ENCODE measurements at places on chromosomes 13 and 19. TPM values are rescaled to one million over a fixed set of nuclear protein-coding genes. Genes with fewer than 3 reads are reported as not detected.

- DNase-seq, result no peak
- peak overlapping the region; percentile 90 for H3K27ac ChIP-seq
- H3K4me3 ChIP-seq, result no peak overlapping the region
- no peaks in the 10 kb centered on the region for H3K27me3 ChIP-seq
Measured at GRCh38 chr19:45451850-45452387, 15.9 kb upstream of the FOSB start.

DNA sequence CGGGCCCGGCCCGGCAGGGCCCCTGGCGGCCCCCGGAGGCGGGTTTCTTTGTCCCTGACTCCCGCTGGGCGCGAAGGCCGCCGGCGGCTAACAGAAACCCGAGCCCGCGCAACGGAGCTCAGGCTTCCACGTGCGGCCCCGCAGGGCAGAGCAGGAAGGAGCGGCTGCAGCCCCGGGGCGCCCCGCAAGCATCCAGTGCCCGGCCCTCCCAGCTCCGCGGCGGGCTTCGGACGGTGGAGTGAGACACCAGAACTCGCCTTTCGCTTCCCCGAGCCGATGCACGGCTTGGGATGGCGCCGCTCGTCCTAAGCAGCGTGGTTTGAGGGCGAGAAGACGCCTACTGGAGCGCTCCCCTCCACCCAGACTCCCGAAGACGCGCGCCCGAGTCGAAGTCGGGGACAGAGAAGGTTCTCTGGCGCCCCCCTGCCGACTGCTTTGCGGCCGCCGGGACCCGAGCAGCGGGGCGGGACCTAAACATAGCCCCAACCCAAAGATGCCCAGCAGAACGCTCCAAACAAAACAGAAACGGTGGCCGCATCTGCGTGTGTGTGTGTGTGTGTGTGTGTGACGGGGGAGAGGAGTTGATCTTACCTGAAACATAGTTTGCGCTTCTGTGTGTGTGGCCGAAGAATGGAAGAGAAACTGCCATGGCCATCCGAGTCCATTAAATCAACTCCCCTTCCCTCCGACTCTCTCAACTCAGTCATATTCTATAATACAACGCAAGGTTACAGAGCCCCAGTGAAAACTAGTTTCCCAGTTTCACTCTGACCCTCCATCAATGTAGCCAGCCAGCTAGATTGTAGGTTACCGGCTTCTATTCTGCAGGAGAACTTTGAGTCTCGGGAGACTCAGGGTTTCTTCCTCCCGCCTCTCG lies 629 bp upstream of the FGF9 start:
- peak overlapping the region; percentile 59 for H3K4me3 ChIP-seq
- peak overlapping the region; percentile 49 for H3K27ac ChIP-seq
- H3K36me3 ChIP-seq, result no peaks in the 10 kb centered on the region

Gene BRSK1
- 45.1 TPM for total RNA-seq

DNA sequence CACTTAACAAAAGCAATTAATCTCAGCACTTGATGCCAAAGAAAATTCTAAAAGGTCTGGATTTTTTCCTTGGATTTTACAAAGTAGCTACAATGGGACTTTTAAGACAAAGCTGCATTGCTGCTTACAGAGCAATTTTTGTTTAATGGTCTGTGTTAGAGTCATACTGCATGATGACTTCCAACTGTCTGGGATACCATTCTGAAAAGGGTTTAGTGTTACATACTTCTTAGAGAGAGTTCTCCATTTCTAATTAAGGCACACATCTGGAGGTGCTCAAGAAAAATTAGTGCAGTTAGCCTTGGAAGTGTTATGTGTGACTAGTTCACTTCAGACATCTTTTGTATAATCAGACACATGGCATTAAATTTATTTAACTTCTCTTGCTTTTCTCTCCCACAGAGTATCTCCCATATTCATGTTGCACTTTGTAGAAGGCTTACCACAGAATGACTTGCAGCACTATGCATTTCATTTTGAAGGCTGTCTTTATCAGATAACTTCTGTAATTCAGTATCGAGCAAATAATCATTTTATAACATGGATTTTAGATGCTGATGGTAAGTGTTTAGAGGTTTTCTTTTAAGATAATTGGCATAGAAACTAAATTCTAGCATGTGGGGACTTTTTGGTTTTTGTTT lies 35.1 kb downstream of the USPL1 start:
- DNase-seq, result no peak
- H3K4me3 ChIP-seq, result no peak overlapping the region
- H3K27me3 ChIP-seq, result no peaks in the 10 kb centered on the region
- H3K27ac ChIP-seq, result no peak overlapping the region
- H3K4me1 ChIP-seq, result no peaks in the 10 kb centered on the region
- H3K36me3 ChIP-seq, result peaks cover 85% of the 10 kb centered on the region

GRCh38 chr19:16397791-16398529 lies 73.3 kb downstream of the KLF2 start:
- no peak overlapping the region for H3K4me3 ChIP-seq
- H3K4me1 ChIP-seq, result peaks cover 25% of the 10 kb centered on the region
- no peaks in the 10 kb centered on the region for H3K27me3 ChIP-seq
- H3K27ac ChIP-seq, result peak overlapping the region; percentile 78
- no peak for DNase-seq

GRCh38 chr19:44642377-44642776 lies 1.3 kb upstream of the PVR start:
- no peak overlapping the region for H3K27ac ChIP-seq
- H3K27me3 ChIP-seq, result no peaks in the 10 kb centered on the region
- H3K4me1 ChIP-seq, result no peaks in the 10 kb centered on the region
- no peak overlapping the region for H3K4me3 ChIP-seq

Gene PEAK3
- total RNA-seq, result not detected

- no peak overlapping the region for H3K4me3 ChIP-seq
- no peak for DNase-seq
- no peaks in the 10 kb centered on the region for H3K4me1 ChIP-seq
Measured at GRCh38 chr19:2683430-2684003, 19.0 kb downstream of the GNG7 start.

Gene LGALS14
- total RNA-seq, result not detected

- DNase-seq, result no peak
- no peak overlapping the region for H3K4me3 ChIP-seq
- no peak overlapping the region for H3K27ac ChIP-seq
- H3K27me3 ChIP-seq, result no peaks in the 10 kb centered on the region
- H3K36me3 ChIP-seq, result no peaks in the 10 kb centered on the region
Measured at GRCh38 chr13:67421475-67421874, 191.3 kb upstream of the PCDH9 start.

DNA sequence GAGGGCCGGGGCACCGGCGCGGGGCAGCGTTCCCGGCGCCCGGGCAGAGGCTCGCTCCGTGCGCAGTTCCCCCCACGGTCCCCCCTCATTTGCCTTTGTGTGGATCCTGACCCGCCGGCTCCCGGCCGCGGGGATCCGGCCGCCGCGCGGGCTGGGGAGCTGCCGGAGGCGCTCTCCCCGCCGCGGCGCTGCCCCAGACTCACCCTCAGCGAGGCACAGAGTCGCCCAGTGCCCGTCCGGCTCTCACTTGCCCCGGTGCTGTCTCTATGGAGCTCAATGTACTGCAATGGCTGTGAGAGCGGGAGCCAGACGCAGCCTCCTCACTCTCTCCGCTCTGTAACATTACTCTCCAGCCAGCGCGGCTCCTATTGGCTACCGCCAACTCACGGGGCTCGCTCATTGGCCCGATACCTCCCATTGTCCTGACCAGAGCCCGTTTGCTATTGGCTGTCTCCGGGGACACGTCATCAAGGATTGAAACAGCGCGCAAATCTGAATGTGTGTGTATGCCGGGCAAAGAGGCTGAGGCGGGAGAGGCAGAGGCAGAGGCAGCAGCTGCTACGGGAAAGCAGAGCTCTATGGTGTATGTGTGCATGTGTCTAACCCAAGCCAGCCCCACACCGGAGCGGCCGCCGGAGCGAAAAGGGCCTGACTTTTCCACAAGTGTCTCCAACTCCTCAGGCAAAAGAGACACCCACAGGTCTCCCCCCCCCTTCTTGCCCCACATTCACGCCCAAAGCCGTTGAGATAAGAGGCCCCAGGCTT lies at the start of gene HMGB1:
HMGB1 (minus strand) TSS at position 344 of the 765 bp plus-strand sequence. CDS start 2,256 bp downstream, outside the sequence.
- no peaks in the 10 kb centered on the region for H3K27me3 ChIP-seq
- H3K36me3 ChIP-seq, result peaks cover 20% of the 10 kb centered on the region
- H3K4me1 ChIP-seq, result peaks cover 34% of the 10 kb centered on the region
- H3K27ac ChIP-seq, result peak within 1 kb of the TSS; percentile 100
